ENCODE measurements at places on chromosomes 2 and 18. TPM values are rescaled to one million over a fixed set of nuclear protein-coding genes. Genes with fewer than 3 reads are reported as not detected.
A peak's percentile ranks its signal among the peaks of the same experiment; 100 is the strongest.

DNA sequence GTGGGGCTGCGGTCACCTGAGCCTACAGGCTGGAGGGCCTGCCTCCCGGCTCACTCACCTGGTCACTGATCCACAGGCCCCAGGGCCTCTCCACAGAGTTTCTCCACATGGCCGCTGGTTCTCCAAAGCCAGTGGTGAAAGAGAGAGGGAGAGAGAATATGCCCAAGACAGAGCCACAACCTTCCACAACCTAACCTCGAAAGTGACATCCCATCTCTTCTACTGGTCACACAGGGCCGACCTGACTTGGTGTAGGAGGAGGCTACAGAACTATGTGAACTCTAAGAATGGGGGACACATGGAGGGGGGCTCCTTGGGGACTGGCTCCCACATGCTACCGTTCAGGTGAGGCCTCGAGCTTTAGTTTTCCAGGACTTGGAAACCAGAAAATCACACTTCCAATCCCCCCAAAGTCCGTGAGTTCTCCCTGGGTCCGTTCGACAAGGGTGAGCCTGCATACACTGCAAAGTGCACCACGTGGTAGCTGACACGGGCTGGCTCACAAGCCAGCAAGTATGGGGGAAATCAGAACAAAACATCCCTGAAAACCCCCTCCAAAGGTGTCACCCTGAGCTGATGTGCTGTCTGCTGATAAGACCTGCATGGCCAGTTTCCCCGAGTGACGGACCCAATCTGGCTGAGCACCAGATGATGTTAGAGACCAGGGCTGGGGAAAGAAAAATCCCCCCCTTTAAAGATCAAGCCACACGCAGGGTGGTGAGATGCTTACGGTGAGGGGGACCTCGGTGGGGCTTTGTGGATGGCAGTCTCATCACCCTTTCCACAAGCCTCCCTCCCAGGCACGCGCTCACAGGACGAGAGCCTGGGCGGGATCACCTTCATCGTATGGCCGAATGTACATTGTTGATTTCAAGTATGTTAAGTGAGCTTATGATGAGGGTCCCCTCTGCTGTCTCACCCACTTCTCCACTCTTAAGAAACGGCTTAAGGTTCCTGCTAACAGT, 54.2 kb upstream of the SEMA4C start:
- no peak for DNase-seq

GRCh38 chr2:136113209-136113971, 4.6 kb downstream of the CXCR4 start:
- no peak for DNase-seq

DNA sequence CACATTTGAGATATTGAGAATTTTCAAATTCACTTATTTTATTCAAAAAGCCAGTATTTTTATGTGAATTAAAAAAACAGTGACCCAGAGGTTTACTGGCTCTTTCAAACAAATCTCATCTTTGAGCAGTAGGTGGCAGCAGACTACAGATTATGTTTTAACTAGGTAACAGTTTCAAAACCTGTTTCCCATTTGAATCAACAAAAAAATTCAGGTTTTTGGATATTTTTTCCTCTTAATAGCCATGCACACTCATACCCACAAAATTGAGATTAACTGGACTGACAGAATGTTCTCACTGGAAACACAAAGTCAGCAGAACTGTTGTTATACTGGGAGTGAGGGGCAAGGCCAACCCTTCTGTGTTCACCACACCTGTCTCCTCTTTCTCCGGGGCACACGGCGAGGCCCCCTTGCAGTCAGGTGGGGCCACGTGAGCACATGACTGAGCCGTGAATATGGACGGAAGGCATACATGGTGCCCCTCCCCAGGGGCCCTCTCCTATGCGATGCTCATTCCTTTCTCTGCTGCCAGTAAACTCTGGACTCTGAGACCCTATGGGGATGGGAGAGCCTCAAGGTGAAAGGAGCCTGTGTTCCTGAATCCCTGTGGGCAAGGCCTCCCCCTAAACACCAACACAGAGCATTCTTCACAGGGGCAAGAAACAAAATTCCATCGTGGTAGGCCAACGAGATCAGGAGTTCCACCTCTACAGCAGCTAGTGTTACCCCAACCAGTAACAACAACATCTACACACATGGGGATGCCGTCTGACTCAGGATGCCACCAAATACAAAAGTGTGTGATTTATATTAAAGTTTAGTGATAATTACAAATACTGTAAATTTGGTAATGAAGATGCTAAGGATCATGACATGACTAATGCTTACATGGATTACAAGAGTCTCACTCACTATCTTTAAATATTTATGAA, 80.4 kb downstream of the LPIN2 start:
- peak; percentile 66 for DNase-seq

GRCh38 chr2:138239902-138240491, 261.6 kb upstream of the SPOPL start:
- peak; percentile 76 for DNase-seq

DNA sequence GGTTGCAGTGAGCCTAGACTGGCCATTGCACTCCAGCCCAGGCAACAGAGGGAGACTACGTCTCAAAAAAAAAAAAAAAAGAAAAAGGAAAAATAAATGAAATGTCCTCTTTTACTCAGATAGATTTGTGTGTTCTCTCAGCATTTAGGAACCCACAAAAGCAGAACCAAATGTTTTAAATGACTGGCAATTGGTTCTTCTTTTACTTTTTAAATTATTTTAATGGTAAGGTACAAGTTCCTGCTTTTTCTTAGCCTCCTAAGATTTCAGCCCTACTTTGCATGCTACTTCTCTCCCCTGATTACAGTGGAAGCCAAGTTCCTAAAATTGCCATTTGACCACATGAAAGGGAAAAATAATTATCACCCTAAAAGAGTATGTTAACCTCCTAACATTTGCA, 23.5 kb downstream of the SRSF7 start:
- DNase-seq, result no peak

Gene CXCR1
- not detected for total RNA-seq

DNA sequence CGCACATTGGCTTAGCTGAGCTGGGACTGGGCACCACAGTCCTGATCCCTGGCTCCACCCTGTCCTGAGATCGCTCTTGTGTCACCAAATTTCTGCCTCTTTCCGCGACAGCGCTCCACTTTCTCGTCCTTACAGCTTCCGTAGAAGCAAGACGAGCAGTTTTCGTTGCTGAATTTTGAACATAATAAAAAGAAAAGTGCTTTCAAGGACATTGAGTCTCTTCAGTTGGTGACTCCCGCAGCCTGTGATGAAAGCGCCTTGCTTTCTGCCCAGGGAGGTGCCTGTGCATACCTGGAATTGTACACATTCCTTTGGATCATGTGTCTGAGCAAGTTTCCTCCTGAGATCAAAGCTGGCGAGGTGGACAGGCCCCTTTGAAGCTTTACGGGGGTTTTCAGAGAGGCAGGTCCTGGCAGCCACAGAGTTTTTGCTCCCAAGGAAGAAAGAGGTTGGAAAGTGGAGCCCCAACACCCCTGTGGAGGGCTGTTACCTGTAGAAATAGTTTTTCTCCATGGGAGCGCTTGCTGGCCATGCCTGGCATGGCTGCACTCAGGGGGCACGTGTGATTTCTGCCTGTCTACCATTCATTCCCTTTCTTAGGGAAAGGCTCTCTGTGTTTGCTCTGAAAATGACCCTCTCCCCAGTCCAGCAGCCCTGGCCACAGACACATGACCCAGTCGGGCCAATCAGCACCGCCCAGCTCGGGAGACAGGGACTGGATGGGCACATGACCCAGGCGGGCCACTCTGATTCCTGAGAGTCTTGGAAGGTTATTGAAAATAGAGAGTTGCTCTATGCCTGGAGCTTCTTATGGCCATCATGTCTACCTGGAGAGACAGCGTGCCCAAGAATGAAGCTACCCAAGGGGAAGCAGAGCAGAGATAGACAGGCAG, 115.6 kb upstream of the OTOS start:
- peak; percentile 21 for DNase-seq

GRCh38 chr2:163690896-163691295, 44.9 kb downstream of the FIGN start:
- DNase-seq, result no peak

GRCh38 chr2:234887195-234887594, 64.6 kb upstream of the SH3BP4 start:
- no peak for DNase-seq

DNA sequence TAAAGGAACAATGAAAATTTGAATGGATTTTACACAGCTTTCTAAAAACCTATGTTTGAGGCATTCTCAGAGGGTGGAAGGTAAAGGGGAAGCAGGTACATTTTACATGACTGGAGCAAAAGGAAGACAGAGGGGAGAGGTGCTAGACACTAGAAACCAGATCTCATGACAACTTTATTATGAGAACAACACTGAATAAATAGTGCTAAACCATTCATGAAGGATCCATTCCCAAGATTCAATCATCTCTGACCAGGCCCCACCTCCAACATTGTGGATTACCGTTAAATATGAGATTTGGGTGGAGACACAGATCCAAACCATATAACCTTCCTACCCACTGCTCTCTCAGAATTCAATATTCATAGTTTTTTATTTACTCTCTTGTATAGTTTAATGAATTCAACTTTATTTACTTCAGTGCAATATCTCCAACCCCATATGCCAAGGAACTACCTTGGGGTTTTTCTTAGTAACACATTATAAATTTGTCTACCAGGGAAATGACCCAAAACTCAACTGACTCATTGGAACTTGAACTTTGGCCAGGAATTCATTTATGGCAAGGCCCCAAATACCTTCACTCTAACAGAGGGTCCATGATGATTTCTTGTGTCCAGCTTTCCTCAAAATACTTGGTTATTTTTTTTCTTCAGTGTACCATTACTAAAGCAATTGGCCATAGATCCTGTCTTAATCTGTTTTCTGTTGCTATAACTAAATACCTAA, 317.8 kb downstream of the GULP1 start:
- peak; percentile 74 for DNase-seq

Gene CNRIP1
- 22.6 TPM for total RNA-seq

DNA sequence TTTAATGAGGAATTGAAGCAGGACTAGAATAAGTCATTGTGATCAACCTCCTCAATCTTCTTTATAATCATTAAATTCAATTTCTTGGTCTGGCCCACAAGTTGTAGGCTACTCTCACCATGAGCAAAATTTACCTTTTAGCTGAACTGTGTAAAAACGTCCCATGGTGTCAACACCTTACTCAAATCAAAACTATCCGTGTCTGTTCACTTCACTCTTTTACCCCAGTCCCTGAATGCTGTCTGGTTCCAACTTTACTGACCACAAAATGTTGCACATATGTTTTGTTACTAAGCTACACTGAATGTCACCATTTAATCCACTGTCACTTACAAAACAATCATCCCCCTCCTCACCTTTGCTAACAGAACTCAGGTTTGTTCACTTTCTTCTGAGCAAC, 951.6 kb upstream of the SLC39A10 start:
- no peak for DNase-seq

Gene CLEC4F
- not detected for total RNA-seq

Gene MROH2A
- not detected for total RNA-seq

- no peak for DNase-seq
Measured at GRCh38 chr2:159555651-159556392, 60.5 kb downstream of the BAZ2B start.

DNA sequence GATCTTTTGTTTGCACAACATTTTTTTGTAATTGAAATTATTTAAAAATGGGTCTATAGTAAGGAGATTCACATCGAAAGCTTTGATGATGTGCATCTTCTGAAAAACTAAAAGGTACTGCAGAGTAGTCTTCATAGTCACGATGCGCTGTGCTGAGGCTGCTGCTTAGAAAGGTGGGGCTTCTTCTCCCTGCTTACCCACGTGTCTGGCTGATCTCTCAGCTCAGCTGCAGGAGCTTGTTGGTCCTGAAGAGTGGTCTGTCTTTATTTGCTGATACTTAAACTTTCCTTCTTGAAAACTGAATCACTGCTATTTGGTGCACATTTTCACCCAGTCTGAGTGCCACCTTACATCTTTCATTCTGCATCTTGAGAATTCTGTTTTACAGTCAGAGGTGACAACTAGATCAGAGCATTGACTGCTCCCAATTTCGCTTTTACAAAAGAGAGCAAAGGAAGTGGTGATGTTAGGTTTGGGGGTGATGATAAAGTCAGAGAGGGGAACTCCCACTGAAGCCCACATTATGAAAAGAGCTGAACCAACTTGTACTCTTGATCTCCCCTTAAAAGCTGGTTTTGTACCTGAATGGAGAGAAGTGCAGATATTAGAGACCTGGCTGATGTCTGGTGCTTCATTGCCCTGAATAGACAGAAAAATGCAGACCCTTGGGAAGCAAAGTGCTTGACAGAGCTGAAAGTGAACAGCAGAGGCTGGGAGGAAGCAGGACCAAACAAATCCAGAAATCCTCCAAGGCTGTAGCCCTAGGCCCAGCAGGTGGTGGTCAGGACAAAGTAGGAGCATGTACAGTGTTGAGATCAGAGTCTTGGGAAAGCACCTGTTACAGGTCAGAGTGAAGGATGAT, 984.5 kb downstream of the TSN start:
- no peak for DNase-seq

Gene CFAP53
- 0.15 TPM for total RNA-seq
